ENCODE measurements at places on chromosomes 12 and 14. TPM values are rescaled to one million over a fixed set of nuclear protein-coding genes. Genes with fewer than 3 reads are reported as not detected.

ANO4 gene
- total RNA-seq = 11.3 TPM

MYRFL gene
- not detected for total RNA-seq

VRTN gene
- not detected for total RNA-seq

P2RX7 gene
- 16.7 TPM for total RNA-seq

PAWR gene
- 16.0 TPM for total RNA-seq

PRPH gene
- 0.50 TPM for total RNA-seq

LALBA gene
- not detected for total RNA-seq

RTL1 gene
- total RNA-seq = not detected

PSMD9 gene
- total RNA-seq = 73.5 TPM

KRT83 gene
- not detected for total RNA-seq

BHLHE41 gene
- 2.3 TPM for total RNA-seq

RNU4-1 gene
- under 0.01 TPM for total RNA-seq

BBOF1 gene
- total RNA-seq = 4.4 TPM

FAIM2 gene
- 3.6 TPM for total RNA-seq

FOXA1 gene
- under 0.01 TPM for total RNA-seq

KRT79 gene
- not detected for total RNA-seq

BEGAIN gene
- total RNA-seq = under 0.01 TPM

SRRM4 gene
- total RNA-seq = not detected

BIN2 gene
- not detected for total RNA-seq

PIANP gene
- total RNA-seq = 0.17 TPM

NANOG gene
- not detected for total RNA-seq

EIF2S3B gene
- 1.8 TPM for total RNA-seq

PGF gene
- total RNA-seq = 7.6 TPM

CRY1 gene
- 8.0 TPM for total RNA-seq

RPL10L gene
- not detected for total RNA-seq

OTOGL gene
- total RNA-seq = under 0.01 TPM

ACRBP gene
- 0.33 TPM for total RNA-seq

FITM1 gene
- under 0.01 TPM for total RNA-seq

ZNF891 gene
- total RNA-seq = 1.2 TPM

C3AR1 gene
- 0.17 TPM for total RNA-seq

LBHD2 gene
- not detected for total RNA-seq

TRHDE gene
- 7.3 TPM for total RNA-seq

ACOT6 gene
- not detected for total RNA-seq

SMIM41 gene
- total RNA-seq = 2.0 TPM

GALNT16 gene
- total RNA-seq = 8.5 TPM

PTCSC3 gene
- total RNA-seq = not detected

LYZ gene
- total RNA-seq = 0.17 TPM

TMEM63C gene
- not detected for total RNA-seq

SCNN1A gene
- 0.26 TPM for total RNA-seq

Data from fibroblast of lung (primary cell).